ENCODE measurements at places on chromosomes 13 and 19.

DNA sequence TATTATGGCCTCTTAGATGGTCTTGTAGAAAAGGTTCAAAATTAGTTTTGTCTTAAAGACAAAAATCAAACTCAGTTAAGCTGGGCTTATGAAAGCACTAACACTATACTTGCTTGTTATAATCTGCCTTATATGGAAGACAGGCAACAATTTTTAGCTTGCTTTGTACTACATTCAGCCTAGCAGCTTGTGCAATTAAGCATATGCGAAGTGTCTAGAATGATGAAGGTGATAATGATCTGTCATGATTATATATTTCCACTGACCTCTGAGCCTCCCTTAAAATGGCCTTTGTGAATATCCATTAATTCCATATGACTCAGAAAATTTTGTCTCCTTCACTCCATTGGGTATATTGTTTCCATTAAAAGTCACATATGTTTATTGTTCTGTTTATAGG lies 834.9 kb downstream of the OLFM4 start:
- no peak for DNase-seq

DNA sequence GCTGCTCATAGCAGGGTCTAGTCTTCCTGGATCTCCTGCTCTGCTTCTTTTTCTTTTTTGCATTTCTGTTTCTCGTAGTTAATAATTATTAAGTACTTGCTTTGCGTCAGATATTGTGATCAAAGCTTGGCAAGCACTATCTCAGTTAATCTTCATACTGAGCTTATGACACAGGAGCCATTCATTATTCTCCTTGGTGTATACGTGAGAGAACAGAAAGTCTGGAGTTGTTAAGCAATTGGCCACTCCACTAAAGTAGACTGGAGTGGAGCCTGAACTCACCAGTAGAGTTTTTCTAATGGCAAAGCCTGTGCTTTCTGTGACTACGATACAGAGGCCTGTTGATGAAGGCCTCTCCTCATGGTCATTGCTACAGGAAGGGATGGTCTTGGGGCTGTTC lies 285.9 kb downstream of the RFC3 start:
- no peak for DNase-seq

GRCh38 chr19:16261584-16262368 lies 62.9 kb upstream of the KLF2 start:
- no peak for DNase-seq

GRCh38 chr13:88602786-88603777 lies 931.9 kb downstream of the SLITRK5 start:
- DNase-seq, result no peak

DNA sequence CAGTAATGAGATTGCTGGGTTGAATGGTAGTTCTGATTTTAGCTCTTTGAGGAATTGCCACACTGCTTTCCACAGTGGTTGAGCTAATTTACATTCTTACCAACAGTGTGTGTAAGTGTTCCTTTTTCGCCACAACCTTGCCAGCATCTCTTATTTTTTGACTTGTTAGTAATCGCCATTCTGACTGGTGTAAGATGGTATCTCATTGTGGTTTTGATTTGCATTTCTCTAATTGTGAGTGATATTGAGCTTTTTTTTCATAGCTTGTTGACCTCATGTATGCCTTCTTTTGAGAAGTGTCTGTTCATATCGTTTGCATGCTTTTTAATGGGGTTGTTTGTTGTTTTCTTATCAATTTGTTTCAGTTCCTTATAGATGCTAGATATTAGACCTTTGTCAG lies 245.0 kb downstream of the MTUS2 start:
- no peak for DNase-seq

- DNase-seq, result no peak
These were observed 148.9 kb downstream of the USP12 start for GRCh38 chr13:27022571-27023311.

GRCh38 chr13:66995203-66995611 lies 234.9 kb downstream of the PCDH9 start:
- DNase-seq, result no peak

DNA sequence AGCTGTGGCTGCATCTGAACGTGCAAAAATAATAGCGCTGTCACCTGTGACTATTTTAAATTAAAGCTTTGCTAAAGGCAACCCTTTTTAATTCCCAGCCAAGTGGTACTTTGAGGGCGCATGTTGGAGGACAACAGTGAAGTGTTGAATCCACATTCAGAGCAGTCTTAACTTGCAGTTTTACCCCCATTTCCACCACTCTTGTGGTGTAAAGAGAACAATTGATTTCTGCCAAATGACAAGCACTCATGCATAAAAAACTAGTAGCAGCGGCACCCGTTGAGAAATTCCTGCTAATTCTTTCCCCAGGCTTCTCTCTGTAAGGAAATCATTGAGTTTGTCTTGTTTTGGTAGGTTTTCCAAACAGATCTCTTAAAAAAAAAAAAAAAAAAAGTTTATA lies 1033.3 kb downstream of the EFNB2 start:
- DNase-seq, result no peak

GRCh38 chr13:20566468-20566897 lies 474 bp upstream of the IFT88 start:
- DNase-seq, result no peak

DNA sequence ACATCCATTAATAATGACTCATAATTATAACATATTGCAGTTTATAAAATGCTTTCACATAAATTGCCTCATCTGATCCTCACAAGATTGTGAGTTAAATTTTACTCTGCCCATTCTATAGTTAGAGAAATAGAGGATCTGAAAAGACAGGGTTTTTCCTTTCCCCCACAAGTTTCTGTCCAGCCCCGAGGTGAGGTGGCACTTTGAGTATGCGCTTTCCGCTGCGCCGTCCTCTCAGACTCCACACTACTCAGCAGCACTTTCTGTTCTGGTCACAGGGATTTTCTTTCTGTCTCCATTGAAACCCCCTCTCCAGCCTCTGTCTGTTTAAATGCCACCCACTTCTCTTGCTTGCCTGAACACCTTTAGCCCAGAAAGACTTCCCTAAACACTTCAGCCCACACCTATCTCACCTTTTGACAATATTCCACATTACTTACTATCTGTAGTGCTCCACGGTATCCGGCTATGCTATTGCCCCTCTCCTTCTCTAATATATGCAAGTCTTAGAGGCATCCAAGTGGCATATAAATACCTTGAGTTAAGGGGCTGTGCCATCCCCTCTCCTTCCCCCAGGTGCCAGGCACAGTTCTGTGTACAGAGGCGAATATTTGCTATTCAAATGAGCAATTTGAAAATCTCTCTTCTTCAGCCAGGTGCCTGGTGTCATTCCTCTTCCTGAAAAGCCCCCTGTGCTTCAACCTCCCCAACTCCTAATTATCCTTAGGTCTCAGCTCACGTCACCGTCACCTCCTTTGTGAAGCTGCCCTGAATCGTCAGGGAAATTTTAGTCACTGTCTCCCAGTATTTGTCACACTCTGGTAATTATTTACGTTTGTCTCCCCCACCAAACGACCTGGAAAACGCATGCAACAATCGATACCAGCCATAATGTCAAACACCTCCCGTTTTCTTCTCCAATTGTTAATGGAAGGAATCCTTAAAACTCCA lies 268.7 kb downstream of the NHLRC3 start:
- DNase-seq, result no peak

DNA sequence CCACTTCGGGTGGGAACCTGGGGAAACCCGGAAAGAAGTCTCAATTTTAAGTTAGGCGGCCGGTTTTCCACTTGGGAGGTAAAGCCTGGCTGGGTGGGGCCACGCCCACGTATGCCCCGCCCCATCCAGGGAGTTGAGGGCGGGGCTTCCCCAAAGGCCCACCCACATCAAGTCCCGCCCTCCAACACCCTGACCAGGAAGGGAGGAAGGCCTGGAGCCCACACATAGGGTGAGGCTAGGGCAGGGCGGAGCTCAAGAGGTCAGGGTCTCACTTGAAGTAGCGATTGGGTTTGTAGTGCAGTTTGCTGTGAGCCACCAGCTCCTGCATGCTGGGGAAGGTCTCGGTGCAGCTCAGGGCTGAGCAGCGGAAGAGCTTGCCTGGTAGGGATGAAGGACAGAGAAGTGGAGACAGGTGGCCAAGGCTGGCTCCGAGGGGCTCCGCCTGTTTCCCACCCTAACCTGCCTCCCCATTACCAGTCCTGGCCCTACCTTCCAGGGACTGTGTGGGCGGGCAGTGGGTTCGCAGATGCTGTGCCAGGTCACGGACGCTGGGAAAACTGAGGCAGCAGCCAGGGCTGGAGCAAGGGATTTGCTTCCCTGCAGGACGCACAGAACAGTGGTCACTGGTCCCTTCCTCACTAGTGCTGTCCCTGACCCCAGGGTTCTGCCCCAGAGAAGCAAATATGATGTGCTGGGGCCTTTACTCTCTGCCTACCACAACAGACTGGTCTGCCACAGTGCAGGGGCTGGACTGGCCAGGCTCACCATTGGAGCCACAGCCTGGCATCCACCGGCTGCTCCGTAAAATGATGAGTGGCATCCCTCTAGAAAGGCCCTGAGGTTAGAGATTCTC lies 1.6 kb downstream of the ZNF414 start:
- DNase-seq, result no peak

- no peak for DNase-seq
These were observed 1.1 kb upstream of the FARP1 start for GRCh38 chr13:98141509-98142379.

DNA sequence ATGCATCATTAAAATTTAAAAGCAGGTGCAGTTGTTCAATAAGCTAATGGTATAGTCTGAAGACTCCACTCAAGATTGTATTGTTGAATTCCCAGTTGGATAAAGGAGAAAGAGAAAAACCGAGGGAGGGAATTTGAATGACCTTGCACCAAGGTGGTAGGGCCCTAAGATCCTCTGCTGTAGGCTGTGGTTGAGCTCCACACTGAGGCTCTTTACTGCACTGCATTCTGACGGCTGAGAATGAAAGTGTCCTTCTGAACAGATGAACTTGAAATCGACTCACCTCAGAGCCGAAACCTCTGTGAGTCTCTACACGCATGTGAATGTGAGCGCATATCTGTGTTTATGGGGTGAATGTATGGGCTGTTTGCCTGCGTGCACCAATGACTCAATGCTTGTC lies 388.9 kb upstream of the DACH1 start:
- DNase-seq, result no peak

GRCh38 chr13:101544979-101545378 lies 92.5 kb downstream of the ITGBL1 start:
- DNase-seq, result no peak

DNA sequence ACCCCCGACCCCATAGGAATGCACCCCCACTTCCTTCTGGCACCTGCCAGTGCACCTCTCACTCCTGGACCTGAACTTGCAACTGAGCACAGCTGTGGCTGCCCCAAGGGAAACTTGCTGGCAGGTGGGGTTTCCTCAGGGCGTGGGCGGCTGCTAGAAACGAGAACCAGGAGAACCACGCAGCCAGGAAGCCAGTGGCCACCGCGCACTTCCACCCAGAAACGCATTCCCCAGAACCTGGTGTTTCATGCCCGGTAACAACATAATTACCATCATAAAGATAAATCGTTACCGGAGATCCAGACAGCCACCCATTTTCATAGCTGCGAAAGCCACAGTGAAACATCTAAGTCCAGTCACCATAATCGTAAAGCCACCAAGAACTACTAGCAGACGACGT lies 75.2 kb upstream of the C13orf46 start:
- no peak for DNase-seq

DNA sequence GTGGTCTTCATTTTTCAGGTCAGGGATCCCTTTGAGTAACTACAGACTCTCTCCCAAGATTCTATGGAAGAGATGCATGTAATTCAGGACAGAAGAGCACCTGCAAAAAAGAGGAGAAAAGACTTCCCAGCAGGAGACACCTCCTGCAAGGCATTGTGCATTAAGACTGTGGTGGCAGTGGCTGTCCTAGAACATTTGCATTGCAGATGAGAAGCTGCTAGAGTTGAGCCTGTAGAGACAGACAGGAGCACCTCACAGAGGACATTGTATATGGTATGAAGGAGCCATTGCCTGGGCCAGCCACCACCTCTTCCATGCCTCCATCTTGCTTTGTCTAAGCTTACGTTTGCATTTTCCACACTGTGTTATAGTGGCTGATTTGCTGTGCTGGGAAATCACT lies 11.2 kb upstream of the MYO16 start:
- DNase-seq, result no peak

DNA sequence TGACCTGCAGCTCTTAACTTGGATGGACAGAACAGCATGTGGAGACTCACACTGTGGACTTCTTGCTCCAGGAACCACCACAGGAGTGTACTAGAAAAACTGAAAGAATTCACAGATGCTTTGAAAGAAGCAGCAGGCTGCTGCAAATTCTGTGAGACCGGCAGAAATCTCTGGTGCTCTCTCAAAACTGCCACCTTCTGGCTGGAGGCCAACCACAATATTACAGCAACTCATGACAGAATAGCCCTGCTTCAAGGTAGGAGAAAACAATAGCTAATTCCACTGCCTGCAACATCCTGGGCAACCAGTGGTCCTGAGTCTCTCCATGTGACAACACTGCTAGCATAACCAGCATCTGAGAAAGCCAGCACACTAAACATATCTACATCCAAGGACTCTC lies 26.9 kb downstream of the CDK8 start:
- DNase-seq, result no peak

GRCh38 chr19:6868351-6868750 lies 19.0 kb upstream of the ADGRE1 start:
- DNase-seq, result no peak

DNA sequence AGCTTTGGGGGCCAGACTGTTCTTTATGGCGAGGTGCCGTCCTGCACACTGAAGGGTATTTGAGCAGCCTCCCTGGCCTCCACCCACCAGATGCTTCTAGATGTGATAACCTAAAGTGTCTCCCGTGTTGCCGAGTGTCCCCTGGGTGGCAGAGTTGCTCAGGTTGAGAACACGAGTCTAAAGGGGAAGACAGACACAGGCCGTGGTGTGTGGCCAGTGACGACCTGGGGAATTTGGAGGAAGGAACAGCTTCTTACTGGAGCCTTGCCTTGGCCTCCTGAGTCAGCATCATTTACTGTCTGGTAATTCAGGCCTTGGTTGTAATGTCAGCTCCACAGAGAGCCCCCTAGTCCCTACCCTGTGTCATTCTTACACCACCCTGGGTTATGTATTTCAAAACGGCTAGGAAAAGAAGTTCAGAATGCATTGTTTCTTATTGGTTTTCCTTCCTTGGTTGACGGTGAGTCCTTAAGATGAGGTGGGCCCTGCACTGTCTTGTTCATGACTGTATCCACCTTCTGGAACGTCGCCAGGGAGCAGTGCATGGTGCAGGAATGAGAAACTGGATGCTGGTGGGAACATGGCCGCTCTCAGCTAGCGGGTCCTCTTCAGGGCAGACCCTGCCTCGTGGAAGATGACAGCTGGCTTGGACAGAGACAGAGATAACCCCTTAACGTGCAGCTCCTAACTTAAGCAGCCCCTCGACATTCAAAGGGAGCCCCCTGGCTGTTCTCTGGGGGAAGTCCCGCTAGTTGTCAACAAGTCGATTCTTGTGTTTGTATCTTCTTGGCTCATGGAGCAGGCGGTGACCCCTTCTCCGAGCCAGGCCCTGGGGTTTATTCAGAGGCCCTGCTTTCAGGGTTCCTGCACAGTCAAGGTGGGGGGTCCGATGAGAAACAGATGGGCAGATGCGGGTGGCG lies 7.2 kb downstream of the SIN3B start:
- DNase-seq, result no peak

Measured in cortex of kidney (tissue), 1 donor.